ENCODE measurements at places on chromosomes 2 and 18.

DNA sequence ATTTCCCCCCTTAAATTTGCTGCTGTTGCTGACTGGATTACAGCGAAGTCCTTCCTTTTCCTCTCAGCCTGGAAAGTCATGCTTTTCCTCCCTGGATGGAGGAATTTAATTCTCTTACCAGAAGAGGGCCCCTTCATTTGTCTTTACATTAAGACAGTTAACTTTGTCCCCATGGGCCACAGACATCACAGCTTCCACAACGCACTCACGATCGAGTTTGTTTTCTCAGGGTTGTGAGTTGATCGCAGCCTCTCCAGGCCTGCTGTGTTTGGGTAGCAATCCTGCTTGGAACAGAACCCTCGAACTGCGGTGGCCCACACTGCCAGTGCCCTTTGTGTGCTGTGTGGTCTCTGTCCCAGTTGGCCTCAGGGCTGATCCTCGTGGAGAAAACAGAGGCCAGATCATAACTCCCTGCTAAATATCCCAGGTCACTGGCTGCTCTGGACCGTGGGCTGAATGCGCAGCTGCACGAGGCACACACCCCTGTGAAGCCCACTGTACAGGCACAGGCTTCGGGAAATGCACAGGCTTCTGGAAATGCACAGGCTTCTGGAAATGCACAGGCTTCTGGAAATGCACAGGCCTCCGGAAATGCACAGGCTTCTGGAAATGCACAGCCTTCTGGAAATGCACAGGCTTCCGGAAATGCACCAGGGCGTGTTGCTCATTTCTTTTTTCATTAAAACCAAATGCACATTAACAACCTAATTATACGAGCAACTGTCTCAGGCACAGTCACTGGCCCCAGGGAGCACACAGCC is 2.2 kb upstream of the PDIA6 start:
- DNase-seq, result no peak

- no peak for DNase-seq
These were observed 39.7 kb downstream of the TFCP2L1 start for GRCh38 chr2:121245120-121245820.

DNA sequence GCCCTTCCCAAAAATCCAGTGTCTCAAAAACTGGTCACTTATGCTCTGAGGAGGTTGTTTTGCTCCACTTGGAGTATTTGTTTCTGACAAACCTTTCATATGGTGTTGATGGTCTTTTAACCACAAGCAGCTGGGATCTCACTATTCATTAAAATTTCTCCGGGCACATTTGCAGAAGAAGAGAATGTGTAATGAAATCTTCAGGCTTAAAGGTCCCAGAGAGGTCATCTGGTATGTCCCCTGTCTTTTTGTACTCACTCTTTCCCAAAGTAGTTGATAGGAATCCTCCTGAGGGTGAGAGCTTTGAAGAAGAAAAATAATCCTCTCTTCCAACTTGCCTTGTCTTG is 430.8 kb downstream of the SETBP1 start:
- no peak for DNase-seq

- DNase-seq, result no peak
These were observed 139.1 kb downstream of the NXPH2 start for GRCh38 chr2:138640921-138641676.

DNA sequence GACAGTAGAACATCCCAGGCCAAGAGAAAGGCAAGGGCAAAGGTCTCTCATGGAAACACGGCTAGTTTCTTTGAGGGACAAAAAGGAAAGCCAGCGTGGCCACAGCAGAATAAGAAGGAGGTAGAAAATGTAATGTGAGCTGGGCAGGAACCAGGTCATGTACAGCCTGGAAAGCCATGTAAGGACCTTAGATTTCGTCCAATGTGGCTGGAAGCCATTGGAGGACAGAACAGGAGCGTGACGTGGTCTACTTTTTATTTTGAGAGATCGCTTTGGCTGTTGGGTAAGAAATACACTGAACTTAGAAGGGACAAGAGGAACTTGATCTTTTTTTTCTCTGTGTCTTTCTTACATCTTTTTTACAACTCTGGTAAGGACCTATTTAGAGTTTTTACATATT is 57.8 kb upstream of the ANKRD44 start:
- no peak for DNase-seq

DNA sequence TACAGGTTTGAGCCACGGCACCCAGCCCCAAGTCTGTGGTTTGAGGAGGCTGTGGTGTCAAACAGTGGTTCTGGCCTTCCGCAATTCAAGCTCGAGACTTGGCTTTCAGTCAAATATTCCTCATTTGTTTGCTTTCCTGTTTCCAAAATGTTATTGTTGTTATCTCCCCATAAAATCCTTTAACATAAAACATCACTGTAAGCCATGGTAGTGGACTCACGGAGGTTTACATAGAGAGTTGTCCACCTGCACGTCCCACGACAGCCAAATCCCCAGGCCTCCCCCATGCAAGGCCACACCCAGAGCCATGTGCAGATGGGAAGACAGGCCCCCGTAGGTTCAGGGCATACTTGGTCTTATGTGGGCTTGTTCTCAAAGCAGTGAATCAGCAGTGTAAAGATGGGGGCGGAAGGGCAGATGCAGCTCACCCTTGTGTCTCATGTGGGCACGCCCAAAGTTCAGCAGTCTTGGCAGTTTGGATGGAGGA is 18.9 kb upstream of the ST3GAL5 start:
- no peak for DNase-seq

GRCh38 chr2:30871440-30871839 is 64.2 kb upstream of the CAPN13 start:
- DNase-seq, result no peak

GRCh38 chr2:26679867-26680266 is 12.7 kb upstream of the KCNK3 start:
- DNase-seq, result no peak

DNA sequence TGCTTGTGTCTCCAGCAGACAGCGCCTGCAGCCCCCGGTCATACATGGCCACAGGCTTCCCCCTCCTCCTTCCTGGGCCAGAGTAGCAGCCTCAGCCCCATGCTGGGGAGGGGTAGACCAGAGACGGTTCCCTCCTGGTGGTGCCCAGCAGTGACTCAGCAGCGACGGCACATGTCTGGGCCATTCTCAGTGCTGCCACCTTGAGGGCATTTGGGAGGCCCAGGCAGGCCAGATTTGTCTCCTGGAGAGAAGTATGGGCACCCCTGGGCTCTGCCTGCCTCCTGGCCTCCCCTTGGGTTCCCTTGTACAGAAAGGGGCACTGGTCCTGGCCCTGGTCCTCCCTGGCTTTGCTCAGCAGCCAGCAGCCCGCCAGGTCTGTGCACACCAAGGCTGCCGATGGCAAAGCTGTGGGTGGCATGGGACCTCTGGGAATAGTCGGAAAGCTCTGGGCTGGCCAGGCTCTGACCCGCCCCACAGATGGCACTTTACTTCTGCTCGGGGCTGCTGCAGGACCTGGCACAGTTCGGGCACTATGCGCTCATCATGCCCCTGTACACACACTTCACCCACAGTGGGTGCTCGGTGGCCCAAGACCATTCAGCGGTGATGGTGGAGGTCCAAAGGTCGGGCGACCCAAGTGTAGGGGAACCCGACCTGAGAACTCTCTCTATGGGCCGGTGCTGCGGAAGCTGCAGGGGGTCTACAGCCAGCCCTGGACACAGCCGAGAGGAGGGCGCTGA is 11.4 kb upstream of the ALPI start:
- DNase-seq, result peak; percentile 90

DNA sequence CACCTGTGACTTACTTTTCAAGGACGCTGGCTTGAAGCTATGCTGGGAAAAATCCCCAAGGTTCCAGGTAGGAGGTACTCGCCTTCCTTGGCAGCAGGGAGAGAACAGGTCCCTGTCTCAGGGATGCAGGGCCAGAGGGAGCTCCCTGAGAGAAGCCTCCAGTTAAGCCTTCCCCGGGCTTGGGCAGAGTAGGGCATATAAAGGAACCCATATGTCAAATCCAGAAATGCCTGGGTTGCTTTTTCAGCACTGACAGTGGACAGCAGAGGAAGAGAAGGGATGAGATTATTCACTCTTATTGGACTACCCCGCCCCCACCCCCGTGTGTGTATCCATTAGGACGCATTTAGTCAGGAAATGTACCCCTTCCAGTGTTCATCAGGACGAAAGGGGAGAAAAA is 89.3 kb upstream of the TEX51 start:
- no peak for DNase-seq

DNA sequence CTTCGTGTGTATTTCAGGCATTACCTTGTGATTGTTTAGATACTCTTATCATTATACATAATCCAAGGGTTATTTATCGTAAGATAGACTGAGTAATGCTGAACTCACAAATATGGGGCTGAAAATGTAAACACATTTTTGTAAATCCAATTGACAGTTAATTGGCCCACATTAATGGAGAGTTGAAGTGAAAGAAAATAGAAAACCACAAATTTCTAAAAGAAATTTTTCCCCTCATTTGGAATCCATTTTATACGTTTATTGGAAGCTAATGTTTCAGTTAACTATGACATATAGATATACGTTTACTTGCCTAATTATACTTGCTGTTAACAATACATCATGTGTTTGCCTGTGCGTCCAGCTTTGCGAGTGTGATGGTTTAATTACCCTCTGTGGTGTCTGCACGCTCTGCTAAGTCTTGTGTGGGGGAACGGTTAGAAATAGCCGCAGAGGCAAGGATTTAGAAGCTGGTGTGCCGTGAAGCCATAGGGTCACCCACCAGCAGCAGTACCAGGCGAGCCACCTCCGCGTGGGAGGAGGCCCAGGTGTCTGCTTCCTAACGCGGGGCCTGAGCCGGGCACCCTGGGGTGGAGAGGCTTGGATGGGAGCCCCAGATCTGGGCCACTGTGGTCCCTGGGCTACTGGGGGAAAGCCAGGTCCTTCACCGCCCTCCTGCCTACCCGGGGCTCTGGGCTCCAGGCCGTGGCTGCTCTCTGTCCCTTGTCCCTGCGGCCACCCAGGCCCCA is 38.0 kb downstream of the TSHZ1 start:
- no peak for DNase-seq

GRCh38 chr2:24449344-24449743 is 41.7 kb upstream of the NCOA1 start:
- no peak for DNase-seq

DNA sequence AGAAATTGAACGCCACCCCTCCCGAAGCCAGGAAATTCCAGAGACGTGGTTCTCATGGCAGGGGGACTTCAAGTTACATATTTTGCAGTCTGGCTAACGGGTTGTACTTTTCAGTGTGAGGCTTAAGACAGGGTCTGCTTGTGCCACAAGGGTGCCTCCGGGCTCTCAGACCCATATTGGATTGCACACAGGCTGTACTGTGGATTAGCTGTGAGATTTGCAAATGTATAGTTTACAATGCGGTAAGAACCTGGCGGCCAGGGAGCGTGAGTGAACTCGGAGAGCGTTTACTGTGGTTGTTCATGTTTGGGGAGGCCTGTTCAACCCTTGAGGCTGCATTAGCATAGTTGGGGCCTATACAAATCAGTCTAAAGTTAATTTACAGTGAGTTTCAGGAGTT is 143.9 kb upstream of the SIX2 start:
- no peak for DNase-seq

GRCh38 chr2:39484620-39485495 is 47.8 kb upstream of the MAP4K3 start:
- no peak for DNase-seq

- DNase-seq, result no peak
These were observed 213.4 kb downstream of the GPD2 start for GRCh38 chr2:156649596-156649995.

DNA sequence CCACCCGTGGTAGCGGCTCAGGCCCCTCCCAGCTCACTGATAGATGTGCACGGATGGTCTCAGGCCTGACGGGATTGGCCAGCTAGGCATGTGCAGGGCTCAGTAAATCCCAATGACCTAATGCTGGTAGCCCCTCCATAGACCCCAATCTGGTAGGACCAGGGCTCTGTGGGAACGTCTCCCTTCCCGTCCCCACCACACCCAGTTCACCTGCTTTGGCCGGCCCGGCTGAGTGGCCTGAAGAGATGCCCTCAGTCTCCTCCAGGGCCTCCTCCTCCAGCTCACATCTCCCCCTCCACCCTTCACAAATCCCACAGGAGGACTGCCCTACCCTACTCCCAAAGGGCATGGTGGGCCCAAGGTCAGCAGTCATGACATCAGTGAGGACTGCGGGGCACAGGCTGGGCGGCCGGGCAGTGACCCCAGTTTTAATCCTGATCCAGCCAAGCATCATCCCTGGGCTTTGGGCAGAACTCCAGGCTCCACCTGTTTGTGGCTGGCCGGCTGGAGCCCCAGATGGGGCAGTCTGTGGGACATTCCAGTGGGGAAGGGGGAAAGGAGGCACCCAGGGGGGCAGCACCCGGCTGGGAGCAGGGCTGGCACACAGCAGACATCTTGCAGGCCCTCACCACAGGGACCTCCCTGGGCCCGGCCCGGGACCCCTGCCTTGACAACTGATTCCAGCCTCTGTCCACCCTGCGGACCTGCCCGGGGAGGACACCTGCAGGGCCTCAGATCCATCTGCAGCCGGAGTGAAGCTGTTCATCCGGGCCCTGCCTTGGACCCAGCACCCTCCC is 2.3 kb downstream of the KIF1A start:
- DNase-seq, result no peak

DNA sequence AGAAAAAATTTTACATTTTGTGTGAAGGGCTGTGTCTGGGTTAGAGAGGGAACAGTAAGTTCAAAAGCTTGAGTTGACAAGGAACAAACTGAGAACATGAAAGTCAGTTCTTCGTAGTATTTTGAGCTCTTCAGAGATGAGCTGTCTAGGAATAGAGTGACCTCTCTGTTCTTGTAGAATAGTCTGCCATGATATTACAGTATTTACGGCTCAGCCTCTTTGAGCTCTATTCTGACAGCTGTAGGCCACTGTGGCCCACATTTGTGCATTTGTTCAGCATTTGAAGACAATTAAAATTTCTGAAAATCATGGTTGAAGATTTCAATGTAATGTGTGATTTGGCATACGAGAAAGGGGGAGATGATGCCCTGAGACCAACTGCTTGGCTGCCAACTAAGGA is 172.8 kb downstream of the MGAT5 start:
- DNase-seq, result no peak

- DNase-seq, result no peak
These were observed 3.6 kb downstream of the STARD7 start for GRCh38 chr2:96204836-96205624.

DNA sequence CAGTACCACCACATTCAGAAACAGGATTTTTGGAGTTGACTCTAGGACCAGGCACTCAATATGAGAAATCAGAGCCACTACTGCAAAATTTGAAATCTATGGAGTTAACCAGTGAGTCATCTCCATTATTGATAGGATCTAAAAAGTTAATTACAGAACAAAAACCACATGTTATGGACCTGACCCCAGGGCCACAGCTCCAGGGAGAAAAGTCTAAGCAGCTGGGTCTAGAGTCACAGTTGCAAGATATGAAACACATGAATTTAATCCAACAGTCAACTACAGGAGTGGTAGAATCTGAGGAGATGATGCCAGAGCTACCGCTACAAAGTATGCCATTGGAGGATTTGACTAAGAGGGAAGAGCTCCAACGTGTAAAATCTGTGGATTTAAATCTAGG is 13.4 kb upstream of the ZNF512 start:
- no peak for DNase-seq

DNA sequence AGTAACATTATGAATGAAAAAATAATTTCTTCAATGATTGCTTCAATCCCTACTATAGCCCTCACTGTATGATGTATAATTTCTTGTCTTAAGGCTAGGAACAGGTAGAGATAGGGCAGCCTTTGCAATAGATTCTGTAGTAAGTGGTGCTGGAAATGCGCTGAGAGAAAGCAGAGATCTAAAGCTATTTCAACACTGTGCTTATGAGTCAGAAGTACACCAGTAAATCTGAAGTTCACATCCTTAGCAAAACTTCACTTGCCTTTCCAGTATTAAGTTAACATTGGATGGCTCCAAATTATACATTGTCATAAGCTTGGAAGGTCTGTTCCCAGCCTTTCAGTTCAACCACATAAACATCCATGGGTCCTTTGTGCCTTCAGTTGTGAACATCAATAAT is 178.2 kb upstream of the EPHA4 start:
- no peak for DNase-seq

- DNase-seq, result no peak
These were observed 151.1 kb upstream of the LHCGR start for GRCh38 chr2:48906633-48907032.
